ENCODE measurements at places on chromosomes 5 and 9. TPM values are rescaled to one million over a fixed set of nuclear protein-coding genes. Genes with fewer than 3 reads are reported as not detected.

DNA sequence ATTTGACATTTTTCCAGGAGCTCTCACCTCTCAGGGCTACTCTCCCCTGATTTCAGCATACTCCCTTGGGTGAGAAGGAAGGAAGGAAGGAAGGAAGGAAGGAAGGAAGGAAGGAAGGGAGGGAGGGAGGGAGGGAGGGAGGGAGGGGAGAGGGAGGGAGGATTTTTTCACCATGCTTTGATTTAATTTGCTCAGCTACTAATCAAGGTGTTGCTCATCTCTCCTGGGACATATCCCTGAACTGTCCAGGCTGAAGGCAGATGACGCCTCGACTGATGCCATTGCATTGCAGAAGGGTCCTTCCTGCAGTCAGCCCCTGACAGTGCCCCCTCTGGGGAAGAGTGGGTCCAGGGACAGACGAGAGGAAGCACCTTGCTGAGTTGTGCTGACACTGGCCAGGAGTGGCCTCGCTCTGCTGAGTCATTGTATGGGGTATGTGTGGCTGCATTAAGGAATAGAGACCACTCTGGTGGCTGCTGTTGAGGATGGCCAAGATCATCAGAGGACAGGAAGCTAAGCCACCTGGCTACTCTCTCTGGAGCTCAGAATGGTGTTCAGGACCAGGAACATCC, 43.6 kb upstream of the CRB2 start:
- H3K36me3 ChIP-seq: no peaks in the 10 kb centered on the region
- H3K27ac ChIP-seq: no peak overlapping the region
- no peaks in the 10 kb centered on the region for H3K4me1 ChIP-seq
- no peak for DNase-seq

GRCh38 chr5:10655161-10655971, 91.5 kb downstream of the ANKRD33B start:
- DNase-seq: no peak
- no peaks in the 10 kb centered on the region for H3K36me3 ChIP-seq
- no peak overlapping the region for H3K4me3 ChIP-seq
- no peaks in the 10 kb centered on the region for H3K4me1 ChIP-seq
- no peak overlapping the region for H3K27ac ChIP-seq

GRCh38 chr9:6355728-6356127, 27.6 kb downstream of the TPD52L3 start:
- H3K4me1 ChIP-seq: peaks cover 12% of the 10 kb centered on the region
- DNase-seq: no peak
- no peaks in the 10 kb centered on the region for H3K27me3 ChIP-seq
- H3K4me3 ChIP-seq: no peak overlapping the region

- no peak overlapping the region for H3K27ac ChIP-seq
- H3K4me1 ChIP-seq: no peaks in the 10 kb centered on the region
- H3K36me3 ChIP-seq: no peaks in the 10 kb centered on the region
- H3K27me3 ChIP-seq: no peaks in the 10 kb centered on the region
Observed at GRCh38 chr5:119840175-119840574, 210.8 kb downstream of the FAM170A start.

- no peak overlapping the region for H3K4me3 ChIP-seq
- no peaks in the 10 kb centered on the region for H3K4me1 ChIP-seq
- no peak overlapping the region for H3K27ac ChIP-seq
- H3K27me3 ChIP-seq: no peaks in the 10 kb centered on the region
Observed at GRCh38 chr5:82257729-82258128, 20.4 kb downstream of the RPS23 start.

DNA sequence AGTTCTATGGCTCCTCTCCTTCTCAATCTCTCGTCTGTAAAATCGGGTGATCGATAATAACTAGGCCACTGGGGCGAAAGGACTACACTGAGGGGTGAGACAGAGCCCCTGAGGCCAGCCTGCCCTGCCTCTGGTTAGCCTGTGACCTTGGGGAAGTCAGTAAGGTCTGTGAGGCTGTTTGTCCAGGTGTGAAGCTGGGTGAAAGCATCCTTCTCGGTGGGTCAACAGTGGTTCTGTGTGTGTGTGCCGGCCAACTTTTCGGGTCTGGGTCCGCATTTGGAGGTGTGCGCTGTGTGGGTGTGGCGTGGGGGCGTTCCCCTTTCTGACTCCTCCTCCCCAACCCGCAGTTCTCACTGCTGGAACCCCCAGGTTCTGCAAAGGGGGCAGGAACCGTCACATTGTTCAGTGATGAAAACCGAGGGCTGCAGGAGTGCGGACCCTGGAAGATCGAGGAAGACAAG, 5.0 kb upstream of the RNF44 start:
- DNase-seq: no peak
- no peaks in the 10 kb centered on the region for H3K36me3 ChIP-seq
- H3K4me3 ChIP-seq: peak overlapping the region; percentile 71
- peaks cover 33% of the 10 kb centered on the region for H3K4me1 ChIP-seq
- no peaks in the 10 kb centered on the region for H3K27me3 ChIP-seq

GRCh38 chr5:14429101-14430050, 152.2 kb upstream of the OTULINL start:
- no peaks in the 10 kb centered on the region for H3K4me1 ChIP-seq
- H3K4me3 ChIP-seq: no peak overlapping the region
- H3K27me3 ChIP-seq: no peaks in the 10 kb centered on the region
- DNase-seq: no peak
- H3K27ac ChIP-seq: no peak overlapping the region

GRCh38 chr9:19239955-19240354, 9.5 kb downstream of the DENND4C start:
- H3K4me1 ChIP-seq: peaks cover 9% of the 10 kb centered on the region
- H3K36me3 ChIP-seq: no peaks in the 10 kb centered on the region
- H3K27me3 ChIP-seq: no peaks in the 10 kb centered on the region
- no peak overlapping the region for H3K4me3 ChIP-seq
- H3K27ac ChIP-seq: no peak overlapping the region

DNA sequence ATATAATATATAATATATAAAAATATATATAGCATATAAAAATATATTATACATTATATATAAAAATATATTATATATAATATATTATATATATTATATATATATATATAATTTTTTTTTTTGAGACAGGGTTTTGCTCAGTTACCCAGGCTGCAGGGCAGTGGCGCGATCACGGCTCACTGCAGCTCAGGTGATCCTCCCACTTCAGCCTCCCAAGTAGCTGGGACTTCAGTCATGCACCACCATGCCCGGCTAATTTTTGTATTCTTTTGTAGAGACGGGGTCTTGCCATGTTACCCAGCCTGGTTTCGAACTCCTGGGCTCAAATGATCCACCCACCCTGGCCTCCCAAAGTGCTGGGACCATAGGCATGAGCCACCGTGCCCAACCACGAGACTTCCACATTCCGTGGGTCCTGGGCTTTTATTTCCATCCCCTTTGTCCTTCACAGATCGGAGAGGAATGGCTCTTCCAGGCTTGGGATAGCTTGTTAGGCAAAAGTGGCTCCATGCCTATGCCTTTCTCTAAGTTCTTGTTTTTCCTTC, 62.0 kb upstream of the IER5L start:
- no peak for DNase-seq
- H3K4me1 ChIP-seq: no peaks in the 10 kb centered on the region
- H3K27me3 ChIP-seq: no peaks in the 10 kb centered on the region

GRCh38 chr9:31390403-31391025, 993.9 kb upstream of the ACO1 start:
- no peak overlapping the region for H3K4me3 ChIP-seq
- no peak overlapping the region for H3K27ac ChIP-seq
- H3K27me3 ChIP-seq: no peaks in the 10 kb centered on the region

GRCh38 chr9:470552-471194, 256.0 kb downstream of the DOCK8 start:
- H3K4me1 ChIP-seq: peaks cover 35% of the 10 kb centered on the region
- no peaks in the 10 kb centered on the region for H3K27me3 ChIP-seq
- peak overlapping the region; percentile 95 for H3K27ac ChIP-seq
- DNase-seq: no peak

- H3K4me1 ChIP-seq: no peaks in the 10 kb centered on the region
- no peak overlapping the region for H3K27ac ChIP-seq
- no peaks in the 10 kb centered on the region for H3K27me3 ChIP-seq
Observed at GRCh38 chr5:123209502-123210027, 120.5 kb downstream of the PRDM6 start.

DNA sequence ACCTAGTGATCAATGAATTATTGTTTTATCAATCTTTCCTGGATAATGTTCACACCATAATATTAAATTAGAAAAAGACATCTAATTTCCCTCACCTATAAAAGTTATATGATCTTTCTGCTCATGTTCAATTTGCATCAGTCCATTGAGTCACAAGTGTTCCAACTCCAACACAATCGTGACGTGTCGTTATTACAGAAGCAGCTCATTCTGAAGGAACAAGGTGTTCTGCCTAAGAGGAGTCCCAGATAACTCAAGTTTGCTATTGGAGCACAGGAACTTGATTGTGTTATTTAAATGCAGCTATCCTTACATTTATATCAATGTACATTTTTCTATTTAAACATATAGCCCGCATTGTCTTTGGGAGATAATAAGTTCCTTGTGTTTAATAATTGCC, 30.6 kb downstream of the ATPSCKMT start:
- no peaks in the 10 kb centered on the region for H3K36me3 ChIP-seq
- no peak overlapping the region for H3K27ac ChIP-seq
- peaks cover 11% of the 10 kb centered on the region for H3K4me1 ChIP-seq
- DNase-seq: no peak
- no peaks in the 10 kb centered on the region for H3K27me3 ChIP-seq

DNA sequence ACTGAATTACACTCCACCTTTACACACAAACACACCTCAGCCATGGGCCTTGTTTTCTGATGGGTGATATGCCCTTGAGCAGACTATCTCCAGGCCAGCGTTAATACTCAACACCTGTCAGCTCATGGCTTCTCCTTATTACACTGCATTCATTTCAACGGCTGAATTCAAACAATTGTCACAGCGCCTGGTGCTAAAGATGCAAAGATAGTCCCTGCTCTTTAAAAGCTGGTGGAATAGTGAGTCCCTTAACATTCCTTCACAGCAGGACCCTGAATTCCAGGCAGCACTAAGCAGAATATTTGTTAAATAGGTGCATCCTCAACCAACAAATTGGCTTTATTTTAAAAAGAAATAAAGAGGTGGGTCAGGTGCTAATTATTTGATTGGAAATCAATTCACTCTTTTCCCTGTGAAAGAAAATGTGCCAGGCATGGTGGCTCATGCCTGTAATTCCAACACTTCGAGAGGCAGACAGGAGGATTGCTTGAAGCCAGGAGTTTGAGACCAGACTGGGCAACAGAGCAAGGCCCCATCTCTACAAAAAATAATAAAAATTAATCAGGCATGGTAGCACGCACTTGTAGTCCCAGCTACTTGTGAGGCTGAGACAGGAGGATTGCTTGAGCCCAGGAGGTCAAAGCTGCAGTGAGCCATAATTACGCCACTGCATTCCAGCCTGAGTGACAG, 155.7 kb upstream of the EFNA5 start:
- H3K27ac ChIP-seq: no peak overlapping the region
- no peaks in the 10 kb centered on the region for H3K36me3 ChIP-seq
- no peak overlapping the region for H3K4me3 ChIP-seq
- no peaks in the 10 kb centered on the region for H3K4me1 ChIP-seq

DNA sequence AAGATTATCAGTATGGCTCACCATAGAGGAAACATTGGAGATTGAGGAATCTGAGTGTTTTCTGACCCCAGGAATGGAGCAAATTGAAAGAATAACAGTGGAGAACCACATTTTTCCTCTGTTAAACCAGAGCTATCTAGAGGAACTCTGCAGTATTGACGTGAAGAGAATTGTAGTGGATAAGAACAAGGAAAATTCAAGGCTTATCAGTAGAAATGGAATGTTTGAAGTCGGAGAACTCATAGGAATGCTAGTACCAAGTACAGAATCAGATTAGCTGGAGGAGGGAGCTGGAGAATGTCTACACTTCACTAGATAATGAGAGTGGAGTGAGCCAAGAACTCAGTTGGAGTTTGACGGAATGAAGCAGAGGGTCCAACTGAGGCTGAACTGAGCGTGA, 50.3 kb downstream of the SNCAIP start:
- no peaks in the 10 kb centered on the region for H3K36me3 ChIP-seq
- H3K27me3 ChIP-seq: no peaks in the 10 kb centered on the region

DNA sequence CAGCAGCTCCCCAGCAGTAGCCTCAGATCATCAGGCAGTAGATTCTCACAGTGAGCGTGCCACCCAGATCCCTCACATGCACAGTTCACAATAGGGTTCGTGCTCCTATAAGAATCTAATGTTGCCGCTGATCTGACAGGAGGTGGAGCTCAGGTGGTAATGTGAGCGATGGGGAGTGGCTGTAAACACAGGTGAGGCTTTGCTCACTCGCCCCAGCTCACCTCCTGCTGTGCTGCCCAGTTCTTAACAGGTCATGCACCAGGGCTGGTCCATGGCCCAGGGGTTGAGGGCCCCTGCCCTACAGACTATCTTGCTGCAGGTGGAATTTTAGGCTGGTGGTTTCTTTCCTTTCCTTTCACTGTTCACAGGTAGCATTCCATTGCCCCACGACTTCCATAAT, 100.2 kb downstream of the MRPL36 start:
- no peak for DNase-seq
- H3K36me3 ChIP-seq: no peaks in the 10 kb centered on the region
- H3K4me3 ChIP-seq: no peak overlapping the region
- no peaks in the 10 kb centered on the region for H3K4me1 ChIP-seq
- no peaks in the 10 kb centered on the region for H3K27me3 ChIP-seq

DNA sequence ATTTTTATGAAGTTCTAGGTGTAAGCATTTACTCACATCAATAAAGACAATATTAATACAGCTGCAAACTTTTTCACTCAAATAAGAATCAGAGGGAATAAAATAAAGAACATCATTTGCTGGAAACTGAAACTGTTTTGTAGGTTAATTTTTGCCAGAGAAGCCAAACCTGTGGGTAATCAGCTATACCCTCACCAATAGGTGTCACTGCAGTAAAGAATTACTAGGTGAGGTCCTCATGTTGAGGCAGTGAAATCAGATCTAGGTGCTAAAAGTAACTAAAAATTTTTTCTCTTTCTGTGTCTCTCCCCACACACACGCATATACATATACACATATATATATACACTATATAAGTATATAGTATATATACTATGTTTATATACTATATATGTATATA, 1016.3 kb upstream of the SEMA6A start:
- no peaks in the 10 kb centered on the region for H3K27me3 ChIP-seq
- H3K4me1 ChIP-seq: no peaks in the 10 kb centered on the region
- no peak overlapping the region for H3K4me3 ChIP-seq
- peak; percentile 32 for DNase-seq
- no peak overlapping the region for H3K27ac ChIP-seq
- no peaks in the 10 kb centered on the region for H3K36me3 ChIP-seq

DNA sequence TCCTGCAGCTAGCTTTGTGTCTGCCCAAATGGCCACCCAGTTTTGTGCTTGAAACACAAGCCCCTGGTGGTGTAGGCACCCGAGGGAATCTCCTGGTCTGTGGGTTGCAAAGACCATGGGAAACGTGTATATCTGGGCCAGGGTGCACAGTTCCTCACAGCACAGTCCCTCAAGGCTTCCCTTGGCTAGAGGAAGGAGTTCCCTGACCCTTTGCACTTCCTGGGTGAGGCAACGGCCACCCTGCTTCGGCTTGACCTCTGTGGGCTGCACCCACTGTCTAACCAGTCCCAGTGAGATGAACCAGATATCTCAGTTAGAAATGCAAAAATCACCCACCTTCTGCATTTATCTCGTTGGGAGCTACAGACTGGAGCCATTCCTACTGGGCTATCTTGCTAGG, 865.0 kb upstream of the ACO1 start:
- H3K4me1 ChIP-seq: no peaks in the 10 kb centered on the region
- H3K36me3 ChIP-seq: no peaks in the 10 kb centered on the region
- H3K27me3 ChIP-seq: no peaks in the 10 kb centered on the region
- DNase-seq: no peak
- H3K27ac ChIP-seq: no peak overlapping the region

Gene CCL28
- total RNA-seq: 8.6 TPM

Gene PCDHA11
- not detected for total RNA-seq

Gene ANKRD18B
- total RNA-seq: 2.2 TPM

Gene HAVCR1
- 135 TPM for total RNA-seq

Gene TRPM3
- total RNA-seq: not detected

Gene VCAN
- total RNA-seq: 34.1 TPM

Gene ANXA1
- 12.0 TPM for total RNA-seq

Gene THOC3
- total RNA-seq: 81.0 TPM

Gene SQSTM1
- total RNA-seq: 259 TPM
